ENCODE measurements at places on chromosomes 2 and 18.

- no peak for DNase-seq
- H3K4me3 ChIP-seq = no peak overlapping the region
- H3K4me1 ChIP-seq = peaks cover 25% of the 10 kb centered on the region
- peak overlapping the region; percentile 64 for H3K27ac ChIP-seq
Measured at GRCh38 chr2:158921599-158922408, 46.6 kb upstream of the TANC1 start.

- H3K27ac ChIP-seq = no peak overlapping the region
- H3K27me3 ChIP-seq = no peaks in the 10 kb centered on the region
- H3K4me3 ChIP-seq = no peak overlapping the region
- no peak for DNase-seq
- no peaks in the 10 kb centered on the region for H3K36me3 ChIP-seq
Measured at GRCh38 chr2:119782308-119783027, 22.7 kb downstream of the PTPN4 start.

DNA sequence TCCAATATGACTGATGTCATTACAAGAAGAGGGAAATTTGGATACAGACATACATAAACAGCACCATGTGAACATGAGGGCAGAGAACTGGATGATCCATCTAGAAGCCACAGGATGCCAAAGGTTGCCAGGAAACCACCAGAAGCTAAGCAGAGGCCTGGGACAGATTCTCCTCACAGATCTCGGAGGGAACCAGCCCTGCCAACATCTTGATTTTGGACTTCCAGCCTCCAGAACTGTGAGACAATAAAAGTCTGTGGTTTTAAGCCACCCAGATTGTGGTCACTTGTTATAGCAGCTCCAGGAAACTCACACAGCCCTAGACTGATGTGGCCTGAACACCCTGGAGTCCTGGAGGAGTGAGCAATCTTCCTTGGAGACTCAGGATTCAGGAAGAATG, 351.6 kb downstream of the EIPR1 start:
- no peaks in the 10 kb centered on the region for H3K4me1 ChIP-seq
- no peak overlapping the region for H3K4me3 ChIP-seq
- H3K27me3 ChIP-seq = no peaks in the 10 kb centered on the region
- no peaks in the 10 kb centered on the region for H3K36me3 ChIP-seq

DNA sequence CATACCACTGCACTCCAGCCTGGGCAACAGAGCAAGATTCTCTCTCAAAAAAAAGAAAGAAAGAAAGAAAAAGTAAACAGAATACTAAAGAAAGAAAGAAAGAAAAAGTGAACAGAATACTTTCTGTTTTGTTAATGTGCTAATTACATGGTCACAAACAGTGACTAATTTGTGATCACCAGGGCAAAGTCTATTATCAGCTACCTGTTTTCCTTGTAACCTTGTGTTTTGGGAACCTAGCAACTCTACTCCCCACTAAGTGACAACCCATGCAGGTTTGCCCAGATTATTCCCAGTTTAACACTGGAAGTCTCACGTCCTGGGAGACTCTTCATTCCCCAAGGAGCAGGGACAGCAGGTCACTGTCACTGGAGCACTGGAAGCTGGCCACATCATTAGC, 16.7 kb upstream of the UGT1A9 start:
- peaks cover 60% of the 10 kb centered on the region for H3K27me3 ChIP-seq
- DNase-seq = no peak
- H3K36me3 ChIP-seq = no peaks in the 10 kb centered on the region
- no peak overlapping the region for H3K27ac ChIP-seq
- H3K4me1 ChIP-seq = no peaks in the 10 kb centered on the region

DNA sequence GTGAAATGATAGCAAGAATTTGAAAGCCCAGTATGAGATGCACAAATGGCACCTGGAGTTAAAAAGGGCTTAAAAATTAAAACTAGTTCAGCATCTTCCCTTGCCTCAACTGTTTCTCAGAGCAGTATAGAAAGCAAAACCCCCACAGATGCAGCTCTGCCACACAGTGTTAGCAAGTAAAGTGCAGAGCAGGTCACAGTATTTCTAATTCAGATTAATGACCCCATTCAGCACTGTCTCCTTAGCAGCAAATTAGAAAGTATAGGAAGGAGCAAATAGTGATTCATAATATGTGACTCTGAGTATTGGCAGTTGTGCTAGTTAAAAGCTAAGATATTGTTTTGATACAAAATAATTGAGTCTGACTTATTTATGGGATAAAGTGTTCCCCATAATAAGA, 73.8 kb upstream of the CCDC85A start:
- no peaks in the 10 kb centered on the region for H3K36me3 ChIP-seq
- H3K27ac ChIP-seq = no peak overlapping the region
- no peaks in the 10 kb centered on the region for H3K4me1 ChIP-seq
- H3K4me3 ChIP-seq = no peak overlapping the region
- DNase-seq = no peak

GRCh38 chr2:128808462-128809258, 490.0 kb upstream of the HS6ST1 start:
- no peak for DNase-seq
- no peaks in the 10 kb centered on the region for H3K4me1 ChIP-seq
- H3K4me3 ChIP-seq = no peak overlapping the region
- no peak overlapping the region for H3K27ac ChIP-seq
- no peaks in the 10 kb centered on the region for H3K36me3 ChIP-seq
- H3K27me3 ChIP-seq = peaks cover 21% of the 10 kb centered on the region

DNA sequence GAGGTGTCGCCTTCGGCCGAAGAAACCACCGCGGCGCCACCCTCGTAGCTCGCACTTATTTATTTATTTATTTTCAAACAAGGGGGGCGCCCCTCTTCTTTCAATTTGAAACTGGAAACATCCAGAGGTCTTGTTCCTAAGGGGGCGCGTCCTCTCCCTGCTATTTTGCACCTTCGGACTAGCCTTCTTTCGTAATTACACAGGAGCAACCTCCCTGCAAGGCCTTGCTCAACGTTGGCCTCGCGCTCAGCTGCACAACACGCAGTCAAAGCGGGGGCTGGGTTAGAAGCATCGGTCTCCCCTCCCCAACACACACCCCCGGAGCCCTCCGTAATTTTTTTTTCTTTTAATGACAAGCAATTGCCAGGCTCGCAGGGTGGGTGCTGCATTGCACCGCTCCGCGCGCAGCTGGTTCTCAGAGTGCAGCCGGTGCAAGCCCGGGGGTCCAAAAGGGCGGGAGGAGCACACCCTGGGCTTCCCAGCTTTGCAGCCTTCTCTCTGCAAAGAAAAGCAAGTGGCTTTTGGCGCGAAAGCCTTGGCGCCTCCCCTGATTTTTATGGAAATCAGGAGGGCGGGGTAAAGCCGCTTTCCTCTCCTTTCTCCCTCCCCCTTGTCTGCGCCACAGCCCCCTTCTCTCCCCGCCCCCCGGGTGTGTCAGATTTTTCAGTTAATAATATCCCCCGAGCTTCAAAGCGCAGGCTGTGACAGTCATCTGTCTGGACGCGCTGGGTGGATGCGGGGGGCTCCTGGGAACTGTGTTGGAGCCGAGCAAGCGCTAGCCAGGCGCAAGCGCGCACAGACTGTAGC, at the start of gene MYCN:
MYCN (plus strand) TSS at position 697 of the 807 bp plus-strand sequence. CDS start 1,515 bp downstream, outside the sequence.
- H3K36me3 ChIP-seq = no peaks in the 10 kb centered on the region
- peak within 1 kb of the TSS; percentile 69 for H3K4me3 ChIP-seq
- no peak for DNase-seq
- H3K4me1 ChIP-seq = peaks cover 25% of the 10 kb centered on the region
- H3K27ac ChIP-seq = no peak within 1 kb of the TSS

DNA sequence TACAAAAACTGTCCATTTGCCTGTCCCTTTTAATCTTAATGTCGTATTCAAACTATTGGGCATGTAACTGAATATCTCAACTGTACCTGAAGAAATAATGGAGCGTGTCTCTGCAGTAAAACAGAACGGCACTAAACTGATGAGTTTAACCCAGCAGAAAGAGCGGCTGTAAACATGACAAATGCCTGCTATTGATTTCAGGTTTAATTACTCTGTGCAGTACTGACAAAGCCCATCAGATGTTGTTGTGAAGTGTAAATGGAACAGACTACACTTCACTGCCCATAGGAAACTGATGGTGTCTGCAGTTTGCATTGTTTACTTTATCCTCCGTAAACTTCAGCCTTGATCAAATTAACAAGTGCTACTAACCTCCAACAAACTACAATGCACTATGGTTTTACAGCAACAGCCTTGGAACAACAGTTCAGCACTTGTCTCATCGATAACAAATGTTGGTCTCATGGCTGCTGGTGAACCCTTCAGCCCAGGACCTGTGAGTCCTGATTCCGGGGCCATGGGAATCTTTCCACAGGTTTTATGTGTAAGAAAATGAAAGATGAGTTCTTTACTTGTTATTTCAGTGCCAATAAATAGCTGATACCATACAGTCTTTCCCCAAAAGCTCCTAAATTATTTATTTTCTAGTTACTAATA, 316.5 kb downstream of the CCDC178 start:
- peaks cover 9% of the 10 kb centered on the region for H3K27me3 ChIP-seq
- H3K4me3 ChIP-seq = no peak overlapping the region
- DNase-seq = no peak

- no peak overlapping the region for H3K27ac ChIP-seq
- peak overlapping the region; percentile 10 for H3K4me3 ChIP-seq
- peaks cover 75% of the 10 kb centered on the region for H3K27me3 ChIP-seq
- H3K36me3 ChIP-seq = no peaks in the 10 kb centered on the region
- DNase-seq = no peak
Measured at GRCh38 chr2:66576311-66576560, 141.3 kb downstream of the MEIS1 start.

GRCh38 chr2:72124376-72124775, 23.3 kb downstream of the CYP26B1 start:
- no peak overlapping the region for H3K4me3 ChIP-seq
- H3K27ac ChIP-seq = no peak overlapping the region
- no peaks in the 10 kb centered on the region for H3K4me1 ChIP-seq
- no peak for DNase-seq
- H3K27me3 ChIP-seq = peaks cover 21% of the 10 kb centered on the region
- no peaks in the 10 kb centered on the region for H3K36me3 ChIP-seq

DNA sequence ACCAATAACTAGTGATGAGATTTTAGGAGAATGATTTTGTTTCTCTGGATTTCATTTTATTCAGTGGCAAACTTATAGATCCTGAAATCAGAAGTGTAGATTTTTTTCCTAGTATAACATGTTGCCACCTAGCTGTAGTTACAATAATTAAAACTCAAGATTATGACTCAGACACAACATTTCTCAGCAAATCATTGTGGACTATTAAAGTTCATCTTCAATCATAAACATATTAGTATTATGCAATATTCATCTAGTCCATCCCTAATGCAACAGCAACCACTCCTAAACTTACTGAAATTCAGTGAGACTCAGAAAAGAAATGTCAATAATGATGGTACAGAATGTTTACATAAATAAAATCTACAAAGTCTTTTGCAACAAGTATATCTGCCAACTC, 51.3 kb downstream of the USP34 start:
- H3K27ac ChIP-seq = no peak overlapping the region
- peaks cover 36% of the 10 kb centered on the region for H3K4me1 ChIP-seq
- H3K4me3 ChIP-seq = no peak overlapping the region
- no peaks in the 10 kb centered on the region for H3K27me3 ChIP-seq

DNA sequence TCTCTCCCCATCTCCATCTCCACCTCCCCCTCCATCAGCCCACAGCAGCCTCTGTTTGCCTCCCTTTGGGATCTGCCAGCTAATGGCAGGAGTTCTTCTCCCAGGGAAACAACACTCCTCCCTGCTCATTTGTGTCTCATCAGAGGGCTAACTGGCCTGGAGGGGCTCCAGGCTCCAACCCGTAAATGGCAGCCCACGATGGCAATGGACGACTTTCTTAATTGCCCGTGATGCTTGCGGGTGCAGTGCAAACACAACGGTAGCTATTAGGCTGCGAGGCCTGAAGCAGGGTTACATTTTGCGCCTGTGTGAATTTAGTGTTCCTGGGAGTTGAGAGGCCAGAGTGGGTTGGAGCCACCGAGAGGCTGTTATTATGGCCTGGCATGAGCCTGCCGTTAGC, 285.1 kb downstream of the TNS1 start:
- no peak overlapping the region for H3K27ac ChIP-seq
- no peaks in the 10 kb centered on the region for H3K36me3 ChIP-seq
- DNase-seq = no peak
- H3K4me3 ChIP-seq = no peak overlapping the region

DNA sequence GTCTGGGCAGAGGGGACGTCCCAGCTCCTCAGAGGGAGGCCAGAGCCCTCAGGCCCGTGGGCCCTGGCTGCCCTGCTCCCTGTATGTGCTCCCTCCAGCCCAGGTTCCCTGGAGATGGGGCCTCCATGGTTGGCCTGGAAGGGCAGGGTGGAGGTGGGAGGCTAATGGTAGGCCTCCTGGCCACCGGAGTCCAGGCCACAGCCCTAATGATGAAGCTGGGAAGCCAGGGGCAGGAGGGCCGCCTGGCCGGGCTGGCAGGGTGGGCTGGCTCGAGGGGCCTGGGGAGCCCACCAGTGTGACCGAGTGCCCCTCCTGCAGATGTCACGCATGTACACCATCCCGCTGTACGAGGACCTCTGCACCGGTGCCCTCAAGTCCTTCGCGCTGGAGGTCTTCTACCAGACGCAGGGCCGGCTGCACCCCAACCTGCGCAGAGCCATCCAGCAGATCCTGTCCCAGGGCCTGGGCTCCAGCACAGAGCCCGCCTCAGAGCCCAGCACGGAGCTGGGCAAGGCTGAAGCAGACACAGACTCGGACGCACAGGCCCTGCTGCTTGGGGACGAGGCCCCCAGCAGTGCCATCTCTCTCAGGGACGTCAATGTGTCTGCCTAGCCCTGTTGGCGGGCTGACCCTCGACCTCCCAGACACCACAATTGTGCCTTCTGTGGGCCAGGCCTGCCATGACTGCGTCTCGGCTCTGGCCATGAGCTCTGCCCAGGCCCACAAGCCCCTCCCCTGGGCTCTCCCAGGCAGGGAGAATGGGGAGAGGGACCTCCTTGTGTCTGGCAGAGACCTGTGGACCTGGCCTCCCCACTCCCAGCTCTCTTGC, 9.0 kb upstream of the CAPN10 start:
- H3K4me1 ChIP-seq = peaks cover 10% of the 10 kb centered on the region
- no peak overlapping the region for H3K4me3 ChIP-seq
- H3K36me3 ChIP-seq = peaks cover 5% of the 10 kb centered on the region
- no peaks in the 10 kb centered on the region for H3K27me3 ChIP-seq
- H3K27ac ChIP-seq = no peak overlapping the region
